Foreskin keratinocyte (primary cell): ENCODE measurements at places on chromosomes 3 and 15.

- no peak for DNase-seq
These were observed 59.4 kb downstream of the DNAJB8 start for GRCh38 chr3:128407247-128407646.

GRCh38 chr15:96735632-96736240 is 405.2 kb downstream of the NR2F2 start:
- DNase-seq = no peak

DNA sequence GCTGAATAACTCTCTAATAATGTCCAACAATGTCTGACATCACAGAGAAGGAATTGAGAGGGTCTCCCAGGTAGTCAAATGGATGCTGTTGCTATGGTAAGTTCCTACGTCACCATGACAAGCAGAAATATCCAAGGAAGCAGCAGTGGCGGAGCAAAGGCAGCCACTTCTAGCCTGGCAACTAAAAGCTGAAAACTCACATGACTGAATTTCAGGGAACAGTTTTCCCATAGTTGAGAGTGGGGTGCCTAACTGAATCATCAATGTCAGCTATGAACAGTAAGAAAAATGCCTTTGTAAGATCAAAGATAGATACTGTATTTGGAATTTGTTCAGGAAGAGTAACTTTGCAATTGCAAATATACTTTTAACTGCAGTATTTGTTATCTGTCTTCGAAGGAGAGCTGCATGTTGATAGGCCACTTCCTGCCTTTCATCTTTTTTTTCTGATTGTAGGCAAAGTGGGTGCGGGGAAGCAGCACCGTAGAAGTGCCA is 161.7 kb downstream of the BBX start:
- DNase-seq = no peak

- DNase-seq = no peak
These were observed 83.1 kb downstream of the SST start for GRCh38 chr3:187587076-187587475.

DNA sequence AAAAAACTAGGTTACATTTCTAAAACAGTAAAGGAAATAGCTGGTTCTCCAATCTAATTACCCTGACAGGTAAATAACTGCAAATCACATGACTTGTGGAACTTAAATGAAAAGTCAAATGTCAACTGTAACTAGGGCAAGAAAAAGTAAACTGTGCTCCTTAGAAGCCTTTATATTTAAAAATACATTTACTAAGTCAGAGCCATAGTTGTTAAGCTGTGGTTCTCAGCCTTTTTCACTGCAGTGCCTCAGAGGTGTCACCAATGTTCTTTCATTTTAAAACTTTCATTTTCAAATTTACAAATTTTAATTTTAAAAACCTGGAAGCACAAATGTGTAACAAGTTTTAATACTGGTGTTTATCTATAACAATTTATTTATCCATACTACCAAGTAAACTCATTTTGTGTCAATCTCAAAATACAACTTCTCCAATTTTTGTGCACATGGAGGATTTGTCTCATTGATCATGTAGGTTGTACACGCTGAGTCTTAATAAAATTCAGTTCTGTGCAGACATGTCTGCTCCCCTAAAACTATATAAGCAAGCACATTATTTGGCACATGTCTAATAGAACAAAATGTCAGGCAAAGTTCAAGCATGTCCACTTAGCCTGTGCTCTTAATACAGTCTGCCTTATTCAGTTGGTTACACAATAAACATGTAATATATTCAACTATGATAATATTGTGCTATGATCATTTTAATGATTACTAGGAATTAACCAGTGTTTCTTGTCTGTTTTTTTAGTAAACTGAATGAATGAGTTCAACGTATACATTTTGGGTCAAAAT is 70.4 kb downstream of the DLG1 start:
- DNase-seq = no peak

GRCh38 chr3:29140666-29141065 is 140.2 kb upstream of the RBMS3 start:
- no peak for DNase-seq

- DNase-seq = peak; percentile 79
These were observed 2.5 kb upstream of the ETFA start for GRCh38 chr15:76313731-76314130.

GRCh38 chr3:50563867-50564266 is 3.7 kb downstream of the C3orf18 start:
- no peak for DNase-seq

GRCh38 chr15:50544368-50544767 is 2.1 kb downstream of the USP50 start:
- DNase-seq = no peak

- DNase-seq = no peak
These were observed 73.0 kb downstream of the SUMF1 start for GRCh38 chr3:4394048-4394447.

- DNase-seq = no peak
These were observed 248.8 kb downstream of the PCCB start for GRCh38 chr3:136498919-136499447.

GRCh38 chr3:88141458-88142083 is 8.2 kb upstream of the C3orf38 start:
- peak; percentile 80 for DNase-seq

GRCh38 chr3:129612534-129613366 is 6.3 kb upstream of the PLXND1 start:
- no peak for DNase-seq

DNA sequence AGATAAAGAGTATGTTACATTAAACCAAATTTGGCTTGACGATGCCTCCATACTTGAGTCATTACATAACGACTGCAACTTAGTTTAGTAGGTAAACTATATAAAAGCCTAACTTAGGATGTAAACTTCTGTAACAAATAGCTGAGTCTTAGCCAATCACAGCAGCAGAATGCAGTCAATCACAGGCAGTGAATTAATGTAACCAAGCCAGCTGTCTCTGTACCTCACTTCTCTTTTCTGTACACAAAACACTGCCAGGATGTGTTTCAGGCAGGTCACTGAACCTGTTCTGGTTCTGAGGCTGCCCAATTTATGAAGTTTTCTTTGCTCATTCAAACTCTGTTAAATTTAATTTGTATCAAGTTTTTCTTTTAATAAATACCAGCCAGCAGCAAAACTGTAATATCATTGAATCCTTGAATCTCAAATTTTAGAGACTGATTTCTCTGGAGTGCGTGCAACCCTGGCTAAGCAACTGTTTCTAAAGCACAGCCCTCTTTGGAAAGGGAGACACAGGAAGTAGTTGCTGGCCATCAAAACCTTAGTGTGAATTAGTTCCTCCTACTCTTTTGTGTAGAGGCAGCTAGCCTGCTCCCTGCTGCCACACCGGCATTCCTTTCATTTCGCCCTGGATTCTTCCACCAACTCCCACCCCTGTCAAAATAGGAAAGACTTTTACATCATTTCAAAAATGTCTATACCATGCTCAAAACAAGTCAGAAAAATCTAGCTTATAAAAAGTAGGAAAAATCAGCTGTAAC is 15.2 kb downstream of the RFTN1 start:
- no peak for DNase-seq

DNA sequence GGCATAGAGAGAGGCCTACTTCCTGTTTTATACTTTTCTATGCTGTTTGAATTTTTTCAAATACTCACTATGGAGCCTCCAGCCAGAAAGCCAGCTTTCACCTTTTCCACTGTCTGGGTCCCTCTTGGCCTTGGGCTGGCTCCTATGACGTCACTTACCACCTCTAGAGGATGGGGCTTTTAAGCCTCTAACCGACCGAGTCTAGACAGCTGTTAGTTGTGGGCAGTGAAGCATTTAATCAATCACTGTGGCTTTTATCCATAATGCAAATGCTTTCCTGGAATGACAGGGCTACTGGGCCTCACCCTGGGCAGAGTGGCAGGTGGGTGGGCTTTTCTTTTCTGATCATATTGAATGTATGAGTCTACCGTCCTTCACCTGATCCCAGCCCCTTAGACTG is 61.9 kb downstream of the LRRK1 start:
- DNase-seq = no peak

- no peak for DNase-seq
These were observed 209.2 kb downstream of the TBL1XR1 start for GRCh38 chr3:176987901-176988650.

DNA sequence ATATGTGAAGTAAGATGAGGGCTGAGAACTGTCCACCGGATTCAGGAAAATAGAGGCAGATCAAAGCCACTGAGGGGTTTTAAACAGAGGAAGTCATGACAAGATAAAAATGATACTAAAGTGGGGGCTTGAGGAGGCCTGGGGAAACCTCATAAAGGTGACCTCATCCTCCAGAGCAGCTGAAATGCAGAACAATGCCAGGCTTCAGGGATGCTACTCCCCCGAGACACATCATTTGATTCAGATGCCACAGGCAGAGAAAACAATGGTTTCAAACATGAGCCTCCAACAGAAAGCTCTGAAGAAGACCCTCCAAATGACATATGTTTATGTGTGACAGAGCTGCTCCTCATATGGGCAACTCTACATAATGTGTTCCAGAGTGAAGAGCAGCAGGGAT is 6.4 kb downstream of the CFAP20DC start:
- DNase-seq = no peak

DNA sequence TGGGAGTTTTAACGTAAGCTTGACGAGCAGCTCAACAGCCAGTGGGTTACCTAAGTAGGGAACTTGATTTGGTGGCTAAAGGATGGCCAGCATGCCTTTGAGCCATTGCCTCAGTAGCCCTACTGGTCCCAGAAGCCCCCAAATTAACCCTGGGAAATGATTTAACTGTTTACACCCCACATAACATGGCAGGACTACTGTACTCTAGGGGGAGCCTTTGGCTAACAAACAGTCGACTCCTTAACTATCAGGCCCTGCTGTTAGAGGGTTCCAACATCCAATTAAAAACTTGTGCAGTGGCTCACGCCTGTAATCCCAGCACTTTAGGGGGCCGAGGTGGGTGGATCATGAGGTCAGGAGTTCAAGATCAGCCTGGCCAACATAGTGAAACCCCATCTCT is 9.4 kb upstream of the SMCO1 start:
- no peak for DNase-seq

GRCh38 chr15:29832709-29833108 is 10.4 kb upstream of the TJP1 start:
- DNase-seq = no peak

GRCh38 chr3:118075873-118076272 is 958.8 kb downstream of the IGSF11 start:
- no peak for DNase-seq

DNA sequence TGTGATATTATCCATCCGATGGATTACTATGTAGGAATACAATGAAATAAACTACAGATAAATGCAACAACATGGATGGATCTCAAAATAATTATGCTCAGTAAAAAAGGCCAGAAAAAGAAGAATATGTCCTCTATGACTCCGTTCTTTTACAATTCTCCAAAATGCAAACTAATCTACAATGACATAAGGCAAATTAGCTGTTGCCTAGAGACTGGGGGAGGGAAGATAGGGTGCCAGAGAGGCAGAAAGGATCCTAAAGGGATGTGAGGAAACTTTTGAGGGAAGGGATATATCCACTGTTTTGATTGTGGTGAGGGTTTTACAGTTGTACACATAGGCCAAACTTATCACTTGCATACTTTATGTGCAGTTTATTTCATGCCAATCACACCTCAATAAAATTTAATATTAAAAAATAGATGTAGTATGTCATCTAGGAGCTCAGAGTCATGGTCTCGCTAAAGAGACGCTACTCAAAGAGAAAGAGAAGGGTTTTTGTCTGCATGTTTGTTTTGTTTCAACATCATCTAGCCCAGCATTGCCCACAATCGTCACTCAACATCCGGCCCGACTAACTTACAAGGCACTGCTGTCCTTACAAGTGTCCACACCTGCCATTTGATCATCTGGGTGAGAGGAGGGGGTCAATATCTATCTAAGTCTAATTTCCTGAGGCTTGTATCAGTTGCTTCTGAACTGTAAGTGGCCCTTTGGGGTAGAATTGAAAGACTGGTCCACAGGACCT is 29.5 kb downstream of the HES1 start:
- DNase-seq = no peak

- DNase-seq = no peak
These were observed 53.9 kb upstream of the NPAP1 start for GRCh38 chr15:24621630-24622215.

DNA sequence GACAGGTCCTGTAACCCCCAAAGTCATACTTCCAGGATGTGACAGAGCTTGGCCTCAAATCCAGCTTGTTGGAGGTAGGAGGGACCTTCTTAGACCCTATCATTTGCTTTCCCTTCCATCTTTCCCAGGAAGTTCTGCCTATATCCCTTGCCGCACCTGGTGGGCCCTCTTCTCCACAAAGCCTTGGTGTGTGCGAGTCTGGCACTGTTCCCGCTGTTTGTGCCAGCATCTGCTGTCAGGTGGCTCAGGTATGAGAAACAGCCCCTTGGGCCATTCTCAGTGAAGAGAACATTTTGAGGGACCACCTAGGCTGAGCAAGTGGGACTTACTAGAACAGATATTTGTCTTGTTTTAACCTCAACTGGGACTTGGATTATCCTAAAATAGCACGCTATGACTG is 1.3 kb downstream of the IL17RE start:
- no peak for DNase-seq

GRCh38 chr15:70079888-70080287 is 17.8 kb downstream of the TLE3 start:
- DNase-seq = no peak

- no peak for DNase-seq
These were observed at the start of gene CX3CR1 for GRCh38 chr3:39279745-39280517. CX3CR1 (minus strand) TSS chr3:39280036; CDS start chr3:39266509, 13,527 bp downstream.

- DNase-seq = no peak
These were observed 99.0 kb downstream of the TMEM266 start for GRCh38 chr15:76158815-76159214.

DNA sequence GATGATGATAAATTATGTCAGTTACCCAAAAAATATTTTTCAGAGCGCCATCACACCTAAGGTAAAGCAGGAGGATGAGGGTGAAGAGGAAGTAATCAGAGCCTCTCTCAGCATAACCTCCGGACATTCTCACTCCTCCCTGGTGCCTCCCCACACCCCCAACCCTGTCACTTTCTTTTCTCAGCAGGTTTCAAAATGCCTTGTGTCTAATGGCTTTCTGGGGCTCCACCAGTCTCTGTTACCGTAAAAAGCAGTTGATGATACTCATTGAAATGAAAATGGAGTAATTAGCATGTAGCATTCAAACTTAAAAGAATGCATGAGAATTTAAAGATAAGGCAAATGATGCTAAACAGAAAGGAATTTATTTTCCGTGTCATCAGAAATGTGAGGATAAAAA is 180.0 kb downstream of the ERC2 start:
- DNase-seq = no peak

- no peak for DNase-seq
These were observed 3.6 kb downstream of the FOXP1 start for GRCh38 chr3:71579935-71580406.

DNA sequence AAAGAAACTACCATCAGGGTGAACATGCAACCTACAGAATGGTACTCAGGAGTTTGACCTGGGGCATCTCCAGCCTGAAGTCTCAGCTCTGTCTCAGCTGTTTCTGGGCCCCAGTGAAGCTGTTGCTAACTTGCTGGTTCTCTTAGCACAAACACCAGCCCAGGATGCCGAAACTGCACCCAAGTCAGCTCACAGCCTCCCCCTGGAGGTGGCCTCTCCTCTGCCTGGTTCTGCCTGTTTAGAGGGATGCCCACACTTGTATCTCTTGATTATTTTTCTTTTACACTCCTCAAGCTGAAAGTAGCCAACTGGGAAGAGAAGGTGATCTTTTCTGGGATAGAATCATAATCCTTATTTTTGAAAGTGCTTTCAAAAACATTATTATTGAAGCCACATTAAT is 289.0 kb upstream of the RASGRP1 start:
- DNase-seq = peak; percentile 32
